NCI-H2081 treated with DMSO at 0.1 percent for 48 hours (cell line): ENCODE measurements at places on chromosomes 11 and 22.

DNA sequence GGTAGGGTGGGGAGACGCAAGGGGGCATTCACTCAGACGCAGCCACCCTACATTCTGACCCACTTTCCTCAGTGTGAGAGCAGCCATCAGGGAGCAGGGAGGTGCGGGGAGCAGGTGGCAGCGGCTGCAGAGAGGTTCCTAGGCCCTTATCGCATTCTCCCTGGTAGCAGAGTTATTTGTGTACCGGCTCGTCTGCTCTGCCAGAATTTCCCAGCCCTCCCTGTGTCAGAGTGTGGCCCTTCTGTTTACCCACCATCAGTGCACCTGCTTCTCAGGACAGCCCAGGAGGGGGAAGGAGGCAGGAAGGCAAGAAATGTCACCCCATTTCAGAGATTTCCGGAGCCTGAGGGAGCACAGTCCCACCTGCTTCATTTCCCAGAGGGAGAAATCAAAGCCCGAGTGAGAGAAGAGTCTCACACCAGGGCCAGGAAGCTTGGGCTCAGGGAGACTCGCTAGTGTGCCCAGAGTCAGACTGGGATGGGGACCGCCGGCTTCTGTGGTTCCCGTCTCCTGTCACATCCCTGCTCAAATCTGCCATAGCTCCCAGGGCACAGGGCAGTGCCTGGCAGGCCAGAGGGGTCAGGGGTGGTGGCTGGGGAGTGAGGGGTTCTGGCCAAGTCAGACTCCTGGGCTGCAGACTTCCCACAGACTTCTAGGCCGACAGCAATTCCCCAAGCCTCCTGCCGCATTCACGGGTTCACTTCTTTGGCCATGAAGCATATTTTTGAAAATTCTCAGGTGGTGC lies 49.7 kb downstream of the ARRB1 start:
- no peak for DNase-seq

DNA sequence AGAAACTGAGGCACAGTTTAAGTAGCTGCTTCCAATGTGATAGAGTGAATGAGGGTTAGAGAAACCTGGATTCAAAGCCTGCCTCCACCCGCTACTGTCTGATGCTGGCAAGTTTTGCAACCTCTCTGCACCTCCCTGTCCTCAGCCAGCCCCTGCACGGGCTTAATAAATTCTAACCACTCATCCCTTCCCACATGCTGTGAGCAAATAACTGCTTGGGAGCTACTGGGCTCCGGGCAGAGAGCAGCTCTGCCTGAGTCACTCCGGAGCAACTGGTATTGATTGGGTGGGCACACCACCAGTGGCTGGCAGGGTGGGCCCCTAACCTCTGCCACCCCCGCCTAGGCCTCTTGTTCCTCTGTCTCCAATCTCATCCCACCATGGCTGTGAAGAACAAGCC lies 104.3 kb upstream of the SYT13 start:
- DNase-seq = no peak

DNA sequence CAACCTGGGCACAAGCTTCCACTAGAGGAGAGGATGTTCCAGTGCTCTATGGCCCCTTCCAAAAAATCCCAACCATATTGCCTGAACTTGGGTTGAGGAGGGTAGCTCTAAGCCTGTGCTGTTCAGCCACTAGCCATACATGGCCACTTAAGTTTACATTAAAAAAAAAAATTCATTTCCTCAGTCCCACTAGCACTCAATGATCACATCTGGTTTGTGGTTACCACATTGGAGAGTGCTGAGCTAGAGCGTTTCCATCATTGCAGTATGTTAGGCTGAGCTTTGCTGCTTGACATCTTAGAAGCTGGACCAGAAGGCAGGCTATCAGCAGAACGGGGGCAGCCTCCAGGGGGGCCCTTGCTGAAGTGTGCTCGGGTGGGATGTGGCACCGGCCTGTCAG lies 43.5 kb upstream of the CYP2D6 start:
- DNase-seq = no peak

GRCh38 chr22:32531931-32532819 lies 57.6 kb downstream of the FBXO7 start:
- peak; percentile 0 for DNase-seq

DNA sequence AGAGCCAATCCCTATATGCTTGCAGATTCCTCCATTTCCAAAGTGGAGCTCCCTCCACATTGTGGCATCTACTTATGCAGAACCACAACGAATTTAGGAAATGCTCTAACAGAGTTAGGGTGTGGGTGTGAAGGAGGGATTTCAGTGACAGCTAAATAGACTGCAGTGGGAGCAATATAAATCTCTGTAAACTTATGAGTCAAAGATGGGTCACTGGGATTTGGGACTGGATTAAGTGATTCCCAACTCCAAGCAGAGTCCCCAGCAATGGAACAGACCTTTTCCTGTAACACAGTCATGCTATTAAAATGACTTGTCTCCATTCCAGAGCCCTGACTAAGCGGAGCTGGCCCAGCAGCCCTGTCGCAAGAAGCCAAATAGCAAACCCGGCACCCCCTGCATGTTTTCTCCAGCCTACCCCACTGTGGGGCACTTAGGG lies 36.6 kb downstream of the RPL27A start:
- DNase-seq = no peak

- DNase-seq = no peak
These were observed 17.4 kb downstream of the RASD2 start for GRCh38 chr22:35558031-35558430.

DNA sequence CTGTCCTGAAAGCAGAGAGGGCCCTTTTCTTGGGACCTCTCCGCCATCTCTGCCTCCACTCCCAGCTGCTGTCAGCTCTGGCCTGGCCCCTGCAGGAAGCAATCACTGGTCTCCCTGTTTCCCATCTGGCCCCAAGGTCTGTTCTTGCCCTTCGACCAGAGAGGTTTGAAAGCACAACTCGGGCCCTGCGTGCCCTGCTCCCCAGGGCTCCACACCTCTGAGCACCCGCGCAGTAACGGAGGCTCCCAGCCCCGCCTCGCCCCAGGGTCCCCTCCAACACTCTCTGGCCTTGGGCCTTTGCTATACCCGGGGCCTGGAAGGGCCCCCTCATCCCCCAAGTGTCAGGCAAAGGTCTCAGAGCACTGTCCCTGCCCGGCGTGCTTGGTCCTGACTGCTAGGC lies 7.8 kb upstream of the CD81 start:
- DNase-seq = no peak

DNA sequence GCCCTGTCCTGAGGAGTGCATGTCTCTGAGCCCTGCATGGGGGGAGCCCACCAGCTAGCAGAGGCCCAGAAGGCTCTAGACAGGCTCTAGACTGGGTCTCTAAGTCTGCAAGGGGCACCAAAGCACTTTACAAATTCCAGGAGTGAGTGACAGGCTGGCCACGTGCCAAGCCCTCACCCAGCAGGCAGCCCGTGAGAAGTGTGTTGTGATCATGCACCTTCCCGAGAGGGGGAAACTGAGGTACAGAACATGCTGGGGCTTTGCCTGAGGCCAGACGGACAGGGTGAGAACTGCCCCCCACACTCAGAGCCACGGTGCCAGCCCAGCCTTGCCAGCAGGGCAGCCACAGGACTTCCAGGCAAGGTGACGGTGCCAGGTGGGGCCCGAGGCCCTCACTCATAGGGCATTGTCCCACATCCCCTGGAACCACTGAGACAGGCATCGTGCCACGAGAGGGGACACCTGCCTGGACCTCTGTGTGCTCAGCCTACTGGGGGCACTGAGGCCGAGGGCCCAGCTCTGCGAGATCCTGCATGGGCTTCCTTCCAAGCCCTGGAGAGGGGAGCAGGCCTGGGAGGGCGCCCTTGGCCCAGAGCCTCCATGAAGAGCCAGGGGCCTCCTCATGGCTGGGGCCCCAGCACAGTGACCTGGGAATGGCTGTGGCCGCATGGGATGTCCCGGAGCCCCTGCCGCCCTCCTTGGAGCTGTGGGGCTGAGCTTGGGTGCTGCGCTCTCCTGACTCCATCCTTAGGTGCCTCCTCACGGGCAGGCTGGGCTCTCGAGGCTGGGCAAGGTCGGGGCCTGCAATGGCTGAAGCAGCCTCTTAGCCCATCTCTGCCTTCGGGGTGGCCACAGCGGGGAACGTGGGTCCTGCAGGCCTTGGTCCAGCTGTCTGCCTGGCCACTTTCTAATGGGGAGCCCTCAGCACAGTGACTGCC lies 121.5 kb downstream of the KCNQ1OT1 start:
- no peak for DNase-seq

- DNase-seq = no peak
These were observed 77.5 kb downstream of the EFCAB6 start for GRCh38 chr22:43734370-43735150.

- no peak for DNase-seq
These were observed 29.0 kb downstream of the WNT11 start for GRCh38 chr11:76177250-76177686.

DNA sequence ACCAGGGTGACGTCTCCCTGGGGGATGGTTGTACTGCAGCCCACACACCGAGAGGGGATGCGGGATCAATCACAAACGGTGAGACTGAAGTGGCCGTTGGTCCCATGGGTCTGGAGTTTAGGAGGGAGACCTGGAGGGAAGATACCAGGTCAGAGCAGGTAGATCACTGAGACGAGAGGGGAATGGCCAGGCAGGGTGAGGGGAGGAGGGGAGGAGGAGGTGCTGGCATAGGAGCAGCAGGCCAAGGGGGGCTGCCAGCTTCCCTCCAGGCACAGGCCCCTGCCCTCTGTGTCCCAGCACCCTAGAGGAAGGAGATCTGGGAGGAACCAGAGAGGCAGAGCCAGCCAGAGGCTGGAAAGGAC lies 7.0 kb downstream of the MAPK8IP2 start:
- no peak for DNase-seq

DNA sequence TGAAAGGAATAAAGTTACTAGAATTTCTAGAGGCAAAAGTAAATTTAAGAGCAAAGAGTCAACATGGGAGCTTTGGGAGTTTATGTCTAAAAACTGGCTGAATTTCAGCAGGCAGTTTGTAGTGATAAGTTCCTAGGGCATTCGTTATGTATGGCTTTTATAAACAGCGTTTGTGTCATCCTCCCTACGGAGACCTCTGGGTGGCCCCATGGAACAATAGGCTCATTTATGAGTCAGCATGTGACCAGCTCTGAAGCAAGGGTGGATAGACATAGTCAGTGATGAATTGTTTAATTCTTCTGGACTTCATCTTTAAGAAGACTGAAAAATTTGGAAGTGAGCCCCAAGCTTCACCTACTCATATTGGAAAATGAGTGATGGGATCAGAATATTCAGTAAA lies 37.1 kb downstream of the SVIP start:
- no peak for DNase-seq

- DNase-seq = no peak
These were observed 498.3 kb downstream of the CNTN5 start for GRCh38 chr11:99519095-99519494.

- DNase-seq = no peak
These were observed 50.4 kb downstream of the ST3GAL4 start for GRCh38 chr11:126405906-126406305.

GRCh38 chr22:46637711-46638600 lies 17.8 kb downstream of the GRAMD4 start:
- DNase-seq = no peak

- no peak for DNase-seq
These were observed 15.8 kb downstream of the CYB5R2 start for GRCh38 chr11:7657306-7658025.

DNA sequence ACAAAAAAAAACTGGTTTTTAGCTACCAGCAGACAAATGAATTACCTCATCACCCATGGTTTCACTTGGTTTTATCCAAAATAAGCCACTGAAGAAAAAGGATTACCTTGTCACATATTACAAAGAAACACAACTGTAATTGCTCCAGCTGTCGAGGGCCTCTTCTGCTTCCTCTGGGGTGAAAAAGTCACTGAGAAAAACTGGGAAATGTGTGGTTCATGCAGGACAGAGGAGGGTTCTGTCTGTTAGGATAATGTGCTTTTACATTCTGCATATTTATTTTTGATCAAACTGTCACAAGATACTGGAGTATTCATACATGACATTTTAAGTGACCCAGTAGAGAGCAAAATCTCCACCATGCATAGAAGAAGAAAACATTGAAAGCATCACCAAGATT lies 211.7 kb downstream of the NAV2 start:
- DNase-seq = no peak

- DNase-seq = no peak
These were observed 62.5 kb upstream of the IZUMO1R start for GRCh38 chr11:94241896-94242295.

GRCh38 chr11:64887234-64887756 lies 8.9 kb upstream of the EHD1 start:
- no peak for DNase-seq

DNA sequence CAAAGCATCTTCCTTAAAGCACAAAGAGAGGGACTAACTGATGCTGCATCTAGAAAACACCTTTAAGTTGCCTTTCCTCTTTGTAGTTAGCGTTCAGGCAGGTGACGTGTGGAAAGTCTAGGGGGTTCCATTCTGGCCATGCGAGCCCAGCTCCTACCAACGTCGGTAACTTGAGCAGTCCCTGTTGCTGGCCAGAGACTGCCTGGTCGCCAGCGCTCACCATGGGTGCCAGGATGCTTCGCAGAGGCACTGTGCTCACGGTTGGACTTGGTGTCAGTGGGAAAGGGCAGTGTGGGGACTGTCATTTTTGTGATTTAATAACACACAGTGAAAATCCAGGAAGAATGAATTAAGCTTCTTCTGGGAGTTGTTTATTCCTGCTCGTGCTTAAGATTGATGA lies 40.6 kb downstream of the PPP2R1B start:
- DNase-seq = no peak

GRCh38 chr11:44257338-44258189 lies 52.4 kb downstream of the ALX4 start:
- no peak for DNase-seq

GRCh38 chr11:12397931-12398334 lies 20.6 kb downstream of the PARVA start:
- DNase-seq = no peak

- no peak for DNase-seq
These were observed 44.1 kb downstream of the DCUN1D5 start for GRCh38 chr11:103047837-103048236.

DNA sequence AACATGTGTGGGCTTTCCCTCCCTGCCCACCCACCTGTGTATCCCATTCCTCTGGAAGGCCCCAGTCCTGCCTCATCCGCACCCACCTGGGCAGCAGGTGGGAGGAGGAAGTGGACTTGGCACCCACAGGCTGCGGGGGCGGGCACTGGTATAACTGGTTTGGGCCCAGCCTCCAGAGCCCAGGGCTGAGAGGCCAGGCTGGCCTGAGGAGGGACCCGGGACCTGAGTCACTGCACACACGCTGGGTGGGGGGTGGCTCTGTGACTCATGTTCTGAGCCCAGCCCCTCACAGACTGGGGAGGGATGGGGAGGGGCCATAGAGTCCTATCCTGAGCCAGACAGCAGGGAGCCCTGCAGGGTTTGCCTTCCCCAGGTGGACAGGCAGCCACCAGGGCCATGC lies 16.7 kb downstream of the PHLDA2 start:
- DNase-seq = no peak
